ENCODE measurements at places on chromosomes 4 and X.
A peak's percentile ranks its signal among the peaks of the same experiment; 100 is the strongest.

- no peak overlapping the region for H3K4me3 ChIP-seq
- no peaks in the 10 kb centered on the region for H3K36me3 ChIP-seq
- no peaks in the 10 kb centered on the region for H3K27me3 ChIP-seq
Observed at GRCh38 chr4:102321260-102321995, 23.9 kb downstream of the SLC39A8 start.

- no peaks in the 10 kb centered on the region for H3K36me3 ChIP-seq
- H3K4me3 ChIP-seq, result no peak overlapping the region
- H3K27ac ChIP-seq, result no peak overlapping the region
Observed at GRCh38 chr4:53136954-53137353, 228.9 kb downstream of the SCFD2 start.

DNA sequence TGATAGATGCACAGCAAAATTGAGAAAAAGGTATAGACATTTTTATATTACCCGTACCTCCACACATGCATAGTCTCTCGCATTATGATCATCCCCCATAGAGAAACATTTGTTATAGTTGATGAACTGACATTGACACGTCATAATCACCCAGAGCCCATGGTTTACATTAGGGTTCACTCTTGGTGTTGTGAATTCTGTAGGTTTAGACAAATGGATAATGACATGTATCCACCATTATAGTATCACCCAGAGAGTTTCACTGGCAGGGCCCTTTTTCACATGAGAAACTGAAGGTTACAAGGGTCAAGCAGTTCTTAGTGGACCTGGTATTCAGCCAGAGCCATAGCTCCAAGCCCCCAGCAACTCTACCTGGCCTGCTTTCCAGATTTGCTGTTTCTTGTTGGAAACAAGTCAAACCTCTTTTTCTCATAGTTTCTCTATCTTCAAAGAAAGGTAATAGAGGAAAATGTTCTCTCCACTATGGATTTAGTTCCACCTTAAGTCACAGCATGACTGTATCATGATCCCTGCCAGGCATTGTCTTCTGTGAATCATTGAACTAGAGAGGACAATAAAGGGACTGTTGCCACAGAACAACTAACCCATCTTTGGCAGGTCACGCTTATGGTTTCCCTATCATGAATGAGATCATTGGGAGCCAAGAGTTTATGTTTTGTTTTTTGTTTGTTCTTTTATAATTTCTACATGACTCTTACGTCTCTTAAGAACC lies 64.0 kb downstream of the HHIP start:
- no peaks in the 10 kb centered on the region for H3K4me1 ChIP-seq
- H3K27ac ChIP-seq, result no peak overlapping the region
- no peak overlapping the region for H3K4me3 ChIP-seq
- H3K27me3 ChIP-seq, result no peaks in the 10 kb centered on the region
- no peak for ATAC-seq
- H3K36me3 ChIP-seq, result no peaks in the 10 kb centered on the region

GRCh38 chr4:76196376-76196775 lies 17.2 kb downstream of the SCARB2 start:
- H3K27me3 ChIP-seq, result no peaks in the 10 kb centered on the region
- peak overlapping the region; percentile 70 for H3K27ac ChIP-seq
- peaks cover 44% of the 10 kb centered on the region for H3K36me3 ChIP-seq

DNA sequence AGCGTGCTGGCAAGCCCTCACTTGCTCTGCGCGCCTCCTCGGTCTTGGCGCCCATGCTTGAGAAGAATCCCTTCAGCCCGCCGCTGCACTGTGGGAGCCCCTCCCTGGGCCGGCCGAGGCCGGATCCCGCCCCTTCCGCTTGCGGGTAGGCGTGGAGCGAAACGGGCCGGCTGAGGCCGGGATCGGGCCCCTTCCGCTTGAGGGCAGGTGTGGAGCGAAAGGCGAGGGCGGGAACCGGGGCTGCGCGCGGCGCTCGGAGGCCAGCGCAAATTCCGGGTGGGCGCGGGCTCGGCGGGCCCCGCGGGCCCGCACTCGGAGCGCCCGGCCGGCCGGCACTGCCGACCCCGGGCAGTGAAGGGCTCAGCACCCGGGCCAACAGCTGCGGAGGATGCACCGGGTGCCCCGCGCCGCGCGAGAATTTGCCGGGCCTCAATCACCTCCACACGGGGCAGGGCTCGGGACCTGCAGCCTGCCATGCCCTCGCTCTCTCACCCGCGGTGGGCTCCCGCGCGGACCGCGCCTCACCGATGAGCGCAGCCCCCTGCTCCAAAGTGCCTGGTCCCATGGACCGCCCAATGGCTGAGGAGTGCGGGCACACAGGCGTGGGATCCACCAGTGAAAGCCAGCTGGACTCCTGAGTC lies 58.1 kb upstream of the GBA3 start:
- no peak overlapping the region for H3K4me3 ChIP-seq
- no peaks in the 10 kb centered on the region for H3K36me3 ChIP-seq
- no peak overlapping the region for H3K27ac ChIP-seq
- no peaks in the 10 kb centered on the region for H3K4me1 ChIP-seq
- H3K27me3 ChIP-seq, result peaks cover 8% of the 10 kb centered on the region

GRCh38 chr4:92060333-92060732 lies 243.4 kb upstream of the GRID2 start:
- H3K27ac ChIP-seq, result no peak overlapping the region
- no peak overlapping the region for H3K4me3 ChIP-seq
- H3K36me3 ChIP-seq, result no peaks in the 10 kb centered on the region
- H3K4me1 ChIP-seq, result no peaks in the 10 kb centered on the region

DNA sequence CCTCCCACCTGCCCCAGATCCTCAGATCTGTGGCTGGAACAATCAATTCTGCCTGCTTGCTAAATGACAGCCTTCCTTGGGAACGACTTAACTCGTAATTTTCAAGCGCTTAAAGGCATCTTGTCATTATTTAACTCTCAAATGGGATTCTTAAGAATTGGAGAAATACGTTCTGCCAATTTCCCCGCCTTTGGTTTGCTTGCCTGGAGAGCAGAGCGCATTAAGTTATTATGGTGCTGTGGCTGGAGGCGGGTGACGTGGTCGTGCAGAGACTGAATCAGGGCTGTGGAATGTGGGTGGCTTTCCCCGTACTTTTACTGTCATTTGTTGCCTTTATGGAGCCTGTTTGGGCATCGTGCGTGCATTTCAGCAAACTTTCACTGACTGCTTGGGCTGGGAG lies 78.9 kb upstream of the PSAPL1 start:
- ATAC-seq, result no peak
- no peaks in the 10 kb centered on the region for H3K4me1 ChIP-seq
- no peaks in the 10 kb centered on the region for H3K36me3 ChIP-seq
- no peaks in the 10 kb centered on the region for H3K27me3 ChIP-seq

DNA sequence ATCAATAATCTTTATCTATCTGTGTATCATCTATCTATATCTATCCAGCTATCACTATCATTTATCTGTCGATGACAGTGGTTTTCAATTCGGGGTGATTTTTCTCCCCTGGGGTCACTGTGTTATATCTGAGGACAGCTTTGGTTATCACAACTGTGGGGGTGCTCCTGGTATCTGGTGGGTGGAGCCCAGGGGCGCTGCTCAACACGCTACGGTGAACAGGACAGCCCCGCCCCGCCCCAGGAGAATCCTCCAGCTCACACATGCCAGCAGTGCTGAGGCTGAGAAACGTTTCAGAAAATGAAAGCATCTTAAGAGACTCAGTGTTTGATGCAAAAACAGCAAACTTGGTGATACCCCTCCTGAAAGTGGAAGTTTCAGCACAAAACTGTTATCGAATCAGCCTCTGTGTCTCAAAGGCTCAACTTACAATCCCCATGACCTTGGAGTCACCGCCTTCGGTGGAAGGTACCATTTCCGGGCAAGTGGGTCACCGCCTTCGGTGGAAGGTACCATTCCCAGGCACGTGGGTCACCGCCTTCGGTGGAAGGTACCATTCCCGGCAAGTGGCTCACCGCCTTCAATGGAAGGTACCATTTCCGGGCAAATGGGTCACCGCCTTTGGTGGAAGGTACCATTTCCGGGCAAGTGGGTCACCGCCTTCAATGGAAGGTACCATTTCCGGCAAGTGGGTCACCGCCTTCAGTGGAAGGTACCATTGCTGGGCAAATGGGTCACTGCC lies 315.3 kb downstream of the DHRSX start:
- H3K27ac ChIP-seq, result no peak overlapping the region
- ATAC-seq, result no peak

DNA sequence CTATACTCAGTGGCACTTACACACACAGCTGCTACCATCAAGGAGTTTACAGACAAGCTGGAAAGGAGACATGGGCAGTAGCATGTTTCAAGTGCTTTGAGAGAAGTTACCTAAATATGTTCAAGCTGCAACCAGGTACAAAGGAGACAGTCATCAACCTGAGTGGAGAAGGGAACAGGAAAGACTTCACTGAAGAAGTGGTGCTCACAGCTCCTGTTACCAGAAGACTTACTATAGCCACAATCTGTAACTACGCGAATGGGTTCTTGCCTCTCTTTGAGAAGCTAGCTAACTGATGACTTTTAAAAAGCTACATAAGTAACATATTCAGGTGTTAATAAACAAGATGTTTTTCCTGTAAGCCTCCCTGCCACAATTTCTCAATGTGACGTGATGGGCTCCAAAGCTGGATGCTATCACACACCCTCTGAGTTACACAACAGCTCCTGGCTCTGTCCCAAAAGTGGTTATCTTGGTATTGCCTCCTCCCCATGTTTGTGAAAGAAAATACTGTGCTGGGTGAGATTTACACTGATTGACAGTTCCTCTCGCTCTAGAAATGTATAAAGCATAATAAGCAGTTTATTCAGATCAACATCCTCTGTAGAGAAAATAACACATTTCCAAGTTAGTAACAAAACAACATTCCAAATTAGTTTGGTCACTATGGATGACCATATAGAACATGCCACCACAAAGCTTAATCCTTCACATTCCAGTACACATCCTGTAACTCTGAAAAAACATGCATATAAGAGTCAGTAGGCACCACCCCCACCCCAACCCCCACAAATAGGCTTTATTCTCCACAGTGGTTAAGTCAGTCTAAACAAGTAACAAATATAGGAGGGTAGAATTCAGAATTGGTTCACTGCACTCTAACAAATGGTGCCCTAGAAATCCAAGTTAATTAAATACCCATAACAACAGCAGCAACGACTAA lies 81.8 kb downstream of the FRYL start:
- no peak overlapping the region for H3K4me3 ChIP-seq
- peak; percentile 74 for ATAC-seq
- H3K27me3 ChIP-seq, result no peaks in the 10 kb centered on the region
- peaks cover 14% of the 10 kb centered on the region for H3K4me1 ChIP-seq
- no peaks in the 10 kb centered on the region for H3K36me3 ChIP-seq

- peaks cover 25% of the 10 kb centered on the region for H3K4me1 ChIP-seq
- peak within 1 kb of the TSS; percentile 99 for H3K27ac ChIP-seq
- ATAC-seq, result peak; percentile 79
Observed at GRCh38 chrX:153972368-153973126, at the start of gene TMEM187. TSS of gene TMEM187 (plus strand) at chrX:153972754. CDS start at chrX:153982063, 9,309 bp downstream.

GRCh38 chr4:79502081-79502480 lies 94.1 kb upstream of the GK2 start:
- no peak overlapping the region for H3K4me3 ChIP-seq
- no peak for ATAC-seq
- no peaks in the 10 kb centered on the region for H3K36me3 ChIP-seq
- no peaks in the 10 kb centered on the region for H3K27me3 ChIP-seq

DNA sequence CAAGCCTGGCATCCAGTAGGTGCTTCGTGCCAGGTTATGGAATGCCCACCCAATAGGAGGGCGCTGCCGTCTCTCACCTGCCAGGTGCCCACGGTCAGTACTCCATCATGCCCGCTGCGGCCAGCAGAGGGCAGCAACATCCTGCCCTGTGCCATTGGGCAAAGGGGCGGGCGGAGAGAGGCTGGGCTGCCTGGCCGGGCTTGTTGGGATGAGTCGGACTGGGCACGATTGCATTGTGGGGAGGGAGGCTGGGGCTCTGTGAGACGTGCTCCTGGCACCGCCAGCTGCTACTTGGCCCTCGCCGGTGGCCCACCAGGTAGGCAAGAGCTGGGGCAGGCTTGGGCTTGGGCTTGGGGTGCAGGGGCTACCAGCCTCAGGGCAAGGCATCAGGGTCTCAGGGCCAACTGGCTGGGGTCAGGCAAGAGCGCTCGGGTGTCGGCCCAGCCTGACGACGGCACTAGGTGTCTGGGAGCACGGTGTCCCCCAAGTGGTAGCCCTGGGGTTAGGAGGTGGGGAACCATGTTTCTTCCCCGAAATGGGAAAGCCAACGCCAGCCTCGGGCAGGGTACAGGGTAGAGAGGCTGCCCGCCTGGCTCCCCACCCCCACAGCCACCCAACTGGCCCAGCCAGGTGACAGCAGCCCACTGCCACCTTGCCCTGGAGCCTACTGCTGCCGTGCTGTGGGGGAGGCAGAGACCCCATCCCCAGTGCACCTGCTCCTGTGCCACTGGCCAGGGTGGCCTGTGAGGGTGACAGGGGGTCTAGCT lies at the start of gene PLXNB3:
Gene PLXNB3, plus strand, starts transcription at position 261 of the 767 bp plus-strand sequence. CDS start 1,287 bp downstream, outside the sequence.
- H3K27me3 ChIP-seq, result no peaks in the 10 kb centered on the region
- peak within 1 kb of the TSS; percentile 33 for H3K4me3 ChIP-seq
- H3K27ac ChIP-seq, result peak within 1 kb of the TSS; percentile 78
- peaks cover 36% of the 10 kb centered on the region for H3K4me1 ChIP-seq
- peak; percentile 77 for ATAC-seq

DNA sequence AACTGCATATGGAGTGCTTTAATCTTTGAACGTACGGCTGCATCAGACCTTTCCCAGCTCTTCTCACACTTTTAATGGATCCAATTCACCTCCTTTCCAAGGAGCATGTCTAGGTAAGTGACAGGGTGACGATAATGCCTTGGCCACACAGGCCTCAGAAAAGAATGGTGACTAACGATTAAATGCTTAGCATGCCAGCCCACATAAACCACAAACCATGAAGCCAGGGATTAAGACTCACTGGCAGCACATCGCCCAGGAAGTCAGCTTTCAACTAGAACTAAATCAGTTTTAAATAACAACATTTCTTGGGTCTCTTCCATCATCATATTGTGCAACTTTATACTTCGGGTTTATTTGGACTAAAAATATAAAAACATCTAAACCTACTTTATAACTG lies 28.7 kb downstream of the INPP4B start:
- H3K4me1 ChIP-seq, result peaks cover 21% of the 10 kb centered on the region
- H3K4me3 ChIP-seq, result no peak overlapping the region
- no peaks in the 10 kb centered on the region for H3K36me3 ChIP-seq
- no peaks in the 10 kb centered on the region for H3K27me3 ChIP-seq
- peak overlapping the region; percentile 61 for H3K27ac ChIP-seq

- ATAC-seq, result no peak
- H3K4me1 ChIP-seq, result no peaks in the 10 kb centered on the region
- H3K27ac ChIP-seq, result no peak overlapping the region
- no peaks in the 10 kb centered on the region for H3K27me3 ChIP-seq
- H3K36me3 ChIP-seq, result no peaks in the 10 kb centered on the region
- H3K4me3 ChIP-seq, result no peak overlapping the region
Observed at GRCh38 chrX:139008185-139008584, 296.7 kb upstream of the FGF13 start.
